Dermis microvascular lymphatic vessel endothelial cell (primary cell): ENCODE measurements at places on chromosomes 3 and 15.

DNA sequence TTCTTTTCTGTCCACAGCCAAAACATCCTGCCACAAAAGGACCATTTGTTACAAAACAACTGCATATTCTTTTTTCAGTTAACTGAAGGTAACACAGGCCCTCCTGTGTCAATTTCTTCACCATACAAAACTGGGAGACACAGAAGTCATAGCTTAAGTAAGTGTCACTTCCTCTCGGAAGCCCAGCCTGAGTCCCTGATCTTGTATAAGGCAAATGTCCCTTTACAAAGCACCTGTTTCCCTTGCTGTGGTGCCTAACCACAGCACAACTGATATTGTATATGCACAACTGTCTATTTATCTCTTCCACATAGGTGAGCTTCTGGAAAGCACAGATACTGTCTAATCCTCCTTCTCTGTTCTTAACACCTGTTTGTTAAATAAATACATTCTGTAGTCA lies 293.7 kb downstream of the FHIT start:
- no peak for DNase-seq

GRCh38 chr3:13420045-13420830 lies at the start of gene NUP210:
TSS of gene NUP210 (minus strand) at chr3:13420322. CDS start at chr3:13420226, 96 bp downstream.
- no peak for DNase-seq

- peak; percentile 7 for DNase-seq
Observed at GRCh38 chr3:161851941-161852566, 355.4 kb downstream of the OTOL1 start.

DNA sequence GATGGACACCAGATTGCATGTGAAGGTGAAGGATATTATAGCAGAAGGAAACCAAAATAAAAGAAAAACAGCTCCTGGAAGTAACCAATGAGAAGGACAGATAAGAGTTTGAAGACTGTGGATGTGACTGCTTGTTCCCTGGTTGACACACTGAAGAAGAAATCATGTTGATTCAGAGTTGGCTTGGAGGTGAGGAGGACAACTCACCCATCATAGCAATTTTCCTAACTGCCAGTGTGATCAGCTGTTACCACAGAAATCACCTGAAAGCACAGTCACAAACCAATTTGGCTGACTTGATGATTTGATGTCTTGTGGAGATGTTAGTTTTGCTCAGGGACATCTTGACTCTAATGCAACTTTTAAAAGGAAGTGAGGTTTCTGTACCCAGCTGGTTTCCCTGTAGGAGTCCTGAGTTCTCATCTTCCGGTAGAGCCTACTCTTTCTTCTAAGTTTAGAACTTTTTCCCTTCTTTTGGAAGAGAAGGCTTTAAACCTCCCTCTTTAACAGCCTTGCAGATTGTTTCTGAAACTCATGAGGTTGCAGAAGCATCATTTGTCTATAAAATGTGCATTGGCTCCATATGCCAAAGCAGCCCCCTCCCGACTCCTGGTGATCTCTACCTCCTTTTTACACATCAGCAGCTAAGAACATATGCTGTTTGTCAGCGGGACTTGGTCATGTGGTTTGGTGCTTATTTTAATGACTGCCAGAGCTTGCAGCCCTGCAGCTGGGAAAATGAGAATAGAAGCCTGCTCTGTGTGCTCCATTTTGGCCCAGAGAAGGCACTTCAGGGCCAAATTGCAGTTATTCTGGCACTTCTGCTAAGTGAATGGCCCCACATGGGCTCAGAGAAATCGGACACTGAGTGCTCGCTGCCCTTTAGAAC lies 10.3 kb downstream of the ATG7 start:
- no peak for DNase-seq

- no peak for DNase-seq
Observed at GRCh38 chr15:68593341-68593740, 14.5 kb downstream of the CORO2B start.

- DNase-seq = no peak
Observed at GRCh38 chr15:91255670-91256192, 155.7 kb downstream of the SV2B start.

GRCh38 chr3:152823173-152823572 lies 11.8 kb upstream of the P2RY1 start:
- no peak for DNase-seq

- DNase-seq = peak; percentile 21
Observed at GRCh38 chr15:81069909-81070308, 64.2 kb upstream of the CFAP161 start.

DNA sequence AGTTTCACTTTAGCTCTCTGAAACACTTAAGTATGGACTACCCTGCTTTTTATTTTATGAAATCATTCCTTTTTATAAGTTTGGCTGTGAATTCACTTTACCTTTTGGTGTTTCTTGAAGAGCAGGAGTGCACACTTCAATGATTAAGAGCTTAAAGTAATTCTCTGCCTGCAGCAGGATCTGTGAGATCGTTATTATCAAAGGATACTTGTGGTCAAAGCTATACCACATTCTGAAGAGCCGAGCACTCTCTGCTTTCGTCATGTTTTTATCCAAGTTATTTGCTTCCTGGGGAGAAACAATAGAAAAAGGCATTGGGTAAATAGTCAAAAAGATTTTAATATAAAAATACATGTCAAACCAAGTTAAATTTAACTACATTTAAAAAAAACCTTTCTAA lies 243.7 kb downstream of the CHST2 start:
- no peak for DNase-seq

DNA sequence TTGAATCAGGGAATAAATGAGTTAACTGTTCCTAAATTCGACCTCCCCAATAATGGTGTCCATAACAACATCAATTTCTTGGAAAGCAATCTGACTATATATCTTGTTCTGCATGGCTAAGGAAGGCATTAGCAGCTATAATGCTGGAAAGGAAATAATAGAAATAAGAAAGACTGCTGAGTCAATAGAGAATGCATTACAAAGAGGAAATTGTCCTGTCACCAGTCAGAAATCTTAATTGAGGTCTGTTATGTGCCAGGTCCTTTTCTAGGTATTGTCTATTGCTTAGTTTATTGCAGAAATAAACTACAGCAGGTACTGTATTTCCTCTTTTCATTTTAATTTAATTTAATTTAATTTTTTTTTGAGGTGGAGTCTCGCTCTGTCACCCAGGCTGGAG lies 5.9 kb upstream of the PPP1R2 start:
- peak; percentile 57 for DNase-seq

DNA sequence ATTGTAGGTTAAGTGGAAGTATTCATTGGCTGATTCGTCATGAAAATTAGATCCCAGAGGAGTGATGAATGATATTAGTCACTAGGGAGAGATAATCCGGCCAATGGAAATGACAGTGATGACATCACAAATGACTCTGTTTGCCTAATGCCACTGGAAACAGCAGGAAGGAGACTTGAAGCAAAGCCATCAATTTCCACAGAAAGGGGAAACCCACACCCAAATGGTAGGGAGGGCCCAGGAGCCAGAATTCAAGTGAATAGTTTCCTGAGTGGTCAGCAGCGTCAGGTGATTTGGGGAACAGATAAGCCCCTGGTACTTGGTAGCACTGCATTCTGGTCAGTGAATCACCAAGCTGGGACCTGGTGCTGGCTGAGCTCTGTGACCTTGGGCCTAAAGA lies 3.3 kb upstream of the ADAMTS9 start:
- DNase-seq = peak; percentile 87

- no peak for DNase-seq
Observed at GRCh38 chr3:145422556-145422955, 738.4 kb downstream of the PLOD2 start.

- no peak for DNase-seq
Observed at GRCh38 chr3:11601446-11602238, 42.1 kb downstream of the VGLL4 start.

DNA sequence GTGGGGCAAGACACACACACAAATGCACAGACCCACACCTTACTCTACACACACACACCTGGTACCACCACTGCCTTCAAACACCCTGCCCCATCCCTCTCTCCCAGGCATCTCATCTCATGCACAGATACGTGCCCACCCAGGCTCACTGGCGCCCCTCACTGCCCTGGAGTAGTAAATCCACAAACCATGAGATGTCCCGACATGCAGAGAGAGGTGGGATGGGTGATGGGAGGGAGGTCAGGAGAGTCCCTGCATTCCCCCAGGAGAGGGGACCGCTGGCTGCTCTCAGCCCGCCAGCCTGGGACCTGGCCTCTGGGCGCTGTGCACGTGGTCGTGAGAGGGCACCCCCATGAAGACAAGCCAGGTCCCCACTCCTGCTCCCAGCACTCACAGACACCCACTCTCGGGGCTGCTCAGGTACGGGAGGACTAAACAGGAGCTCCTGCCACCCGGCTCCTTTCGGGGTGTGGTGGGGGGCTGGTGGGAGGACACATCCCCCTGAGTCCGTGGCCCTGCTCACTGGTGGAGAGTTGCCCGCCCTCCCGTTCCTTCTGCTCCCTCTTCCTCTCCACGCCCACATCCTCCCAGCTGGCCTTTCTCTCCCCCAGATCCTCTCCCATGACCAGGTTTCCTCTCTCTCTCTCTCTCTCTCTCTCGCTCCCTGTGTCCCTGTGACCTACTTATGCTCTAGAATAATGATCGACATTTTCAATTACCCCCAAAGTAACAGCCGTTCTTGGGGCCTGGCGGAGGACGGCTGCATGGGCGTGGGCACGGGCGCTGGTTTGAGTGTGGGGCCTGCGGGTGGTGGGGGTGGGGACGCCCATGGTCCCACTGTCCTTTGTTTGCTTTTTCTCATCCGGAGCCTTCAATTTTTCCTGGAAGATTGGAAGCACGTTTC lies 18.9 kb upstream of the CSPG4 start:
- no peak for DNase-seq

- DNase-seq = no peak
Observed at GRCh38 chr3:165181556-165181955, 14.6 kb downstream of the SLITRK3 start.

- no peak for DNase-seq
Observed at GRCh38 chr3:122349171-122349570, 24.1 kb downstream of the CSTA start.

DNA sequence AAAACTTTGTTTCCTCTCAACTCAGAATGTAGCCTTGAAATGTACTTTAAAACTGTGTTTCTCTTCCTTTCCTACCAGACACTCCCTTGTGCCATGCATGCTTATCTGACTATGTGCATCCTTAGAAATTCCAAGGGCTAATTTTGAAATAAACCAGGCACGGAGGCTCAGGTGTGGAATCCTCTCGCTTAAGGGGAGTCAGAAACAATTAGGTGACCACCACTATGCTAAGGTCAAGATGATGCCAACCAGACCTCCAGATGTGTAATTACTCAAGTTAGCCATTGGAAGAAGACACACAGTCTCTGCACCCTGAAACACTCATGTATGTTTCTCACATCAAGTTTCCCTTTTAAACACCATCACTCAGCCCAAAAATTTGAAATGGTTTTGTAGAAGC lies 572.1 kb downstream of the VGLL3 start:
- no peak for DNase-seq

DNA sequence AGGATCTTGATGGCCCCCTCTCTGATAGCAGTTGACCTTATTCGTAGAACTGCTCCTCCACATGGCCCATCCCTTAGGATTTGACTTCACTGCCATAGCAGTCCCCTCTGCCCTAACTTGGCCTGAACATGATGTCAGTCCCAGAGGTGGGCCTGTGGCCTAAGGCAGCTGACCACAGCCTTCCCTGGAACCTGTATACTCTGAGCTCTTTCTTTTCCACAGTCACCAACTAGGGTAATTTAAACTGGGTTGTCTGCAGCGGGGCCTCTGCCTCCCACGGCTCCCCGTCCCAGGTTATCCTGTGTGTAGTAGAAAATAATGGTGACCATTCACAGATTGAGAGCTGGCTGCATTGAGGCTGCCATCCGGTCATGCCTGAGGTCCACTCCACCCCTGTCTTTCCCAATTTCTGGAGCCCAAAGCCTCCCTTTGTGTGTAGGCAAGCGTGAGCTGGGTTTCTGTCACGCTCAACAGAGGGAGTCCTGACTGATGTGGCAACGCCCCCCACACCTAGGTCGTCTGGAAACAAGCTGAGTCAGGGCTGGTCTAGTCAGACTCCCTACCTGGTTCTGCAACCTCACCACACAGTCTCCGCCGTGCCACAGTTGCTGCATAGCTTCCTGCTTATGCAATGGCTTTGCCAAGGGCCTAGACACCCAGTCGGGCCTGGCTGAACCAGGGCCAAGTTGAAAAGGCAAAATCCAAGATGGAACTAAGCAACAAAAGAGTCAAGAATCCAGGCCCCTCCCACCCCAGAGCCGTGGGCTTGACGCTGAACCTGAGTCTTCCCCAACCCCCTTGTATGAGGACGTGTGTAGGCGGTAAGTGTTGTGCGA lies 284.5 kb downstream of the XXYLT1 start:
- DNase-seq = no peak

- DNase-seq = no peak
Observed at GRCh38 chr3:171940151-171940649, 97.1 kb downstream of the TMEM212 start.

GRCh38 chr15:53978253-53978906 lies at the start of gene UNC13C:
TSS of gene UNC13C (plus strand) at chr15:53978441. CDS start at chr15:54012904, 34,463 bp downstream.
- no peak for DNase-seq

DNA sequence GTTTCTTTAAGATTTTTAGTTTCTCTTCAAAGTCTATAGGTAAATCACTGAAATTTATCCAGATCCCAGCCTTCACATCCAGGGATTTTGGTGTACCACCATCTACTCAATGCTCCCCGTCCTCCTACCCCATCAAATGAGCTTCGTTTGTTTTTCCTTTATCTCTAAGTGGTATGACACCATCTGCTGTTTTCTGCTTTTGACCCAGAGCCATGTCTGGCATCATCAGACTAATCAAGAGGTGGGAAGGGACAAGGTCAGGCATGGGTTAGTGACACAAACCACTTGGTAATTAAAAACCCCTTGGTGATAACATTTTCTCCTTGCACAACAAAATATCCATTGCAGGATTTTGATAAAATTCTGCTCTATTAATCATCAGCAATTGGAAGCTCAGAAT lies 92.7 kb upstream of the GOLGA8J start:
- DNase-seq = no peak

GRCh38 chr15:26831951-26832350 lies 34.9 kb upstream of the GABRA5 start:
- DNase-seq = no peak
